ENCODE measurements at places on chromosomes 16 and 17.

DNA sequence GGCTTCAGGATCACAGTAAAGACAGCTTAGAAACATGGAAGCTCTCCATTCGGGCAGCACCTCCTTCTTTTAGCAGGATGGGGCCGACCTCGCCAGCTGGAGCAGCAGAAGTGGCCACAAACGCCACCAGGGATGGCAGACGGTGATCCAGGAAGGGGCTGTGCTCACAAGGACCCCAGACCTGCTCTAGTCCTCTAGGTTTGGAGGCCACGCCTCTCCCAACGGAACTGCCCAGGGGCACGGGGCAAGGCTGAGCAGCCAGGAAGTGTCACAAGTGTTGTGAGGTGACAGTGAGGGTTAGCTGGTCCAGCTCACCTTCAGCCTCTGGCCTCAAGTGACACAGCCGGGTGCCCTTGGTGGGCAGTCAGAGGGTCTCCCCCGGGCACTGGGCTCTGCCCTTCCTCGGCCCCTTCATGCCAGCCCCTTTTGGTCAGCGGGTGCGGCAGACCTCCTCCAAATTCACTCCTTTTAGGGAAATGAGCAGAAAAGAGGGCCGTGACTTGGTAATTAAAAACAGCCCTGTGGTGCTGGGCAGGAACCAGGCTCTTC lies 20.4 kb downstream of the CEP295NL start:
- peak; percentile 88 for DNase-seq

GRCh38 chr17:50238601-50239280 lies 35.5 kb upstream of the TMEM92 start:
- no peak for DNase-seq

DNA sequence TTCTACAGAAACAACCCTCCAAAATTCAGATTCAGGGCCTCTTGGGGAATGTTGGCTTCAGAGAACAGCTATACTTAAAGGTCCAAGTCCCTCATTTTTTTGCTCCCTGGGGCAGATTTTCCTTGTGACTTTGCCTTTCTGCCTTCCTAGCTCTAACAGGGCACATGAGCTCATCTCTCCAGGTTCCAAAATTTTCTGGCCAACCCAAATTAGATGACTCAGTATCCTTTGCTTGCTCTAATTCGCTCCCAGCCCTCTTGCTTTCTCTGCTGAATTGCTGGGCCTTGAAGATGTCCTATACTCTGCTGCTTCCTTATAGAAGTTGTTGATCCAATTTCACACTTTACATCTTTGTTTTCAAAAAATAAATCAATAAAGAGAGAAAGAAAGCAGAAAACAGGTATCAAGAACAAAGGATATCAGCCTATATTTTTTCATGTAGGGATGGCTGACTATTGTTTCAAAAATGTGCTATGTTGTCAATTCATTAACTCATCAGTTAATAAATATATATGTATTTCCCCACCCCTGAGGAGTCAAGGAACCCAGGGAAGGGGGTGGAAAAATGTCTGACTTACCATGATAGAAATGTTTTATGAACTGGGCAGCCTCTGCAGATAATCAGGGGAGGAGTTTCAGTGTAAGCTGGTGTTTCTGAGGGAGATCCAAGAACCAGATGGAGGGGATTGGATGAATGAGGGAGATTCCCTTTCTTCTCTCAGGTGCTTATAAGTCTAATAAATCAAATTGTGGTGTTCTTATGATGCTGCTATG lies 1.0 kb upstream of the KRTAP4-2 start:
- no peak for DNase-seq

GRCh38 chr17:15883617-15884111 lies 61.3 kb upstream of the ADORA2B start:
- no peak for DNase-seq

DNA sequence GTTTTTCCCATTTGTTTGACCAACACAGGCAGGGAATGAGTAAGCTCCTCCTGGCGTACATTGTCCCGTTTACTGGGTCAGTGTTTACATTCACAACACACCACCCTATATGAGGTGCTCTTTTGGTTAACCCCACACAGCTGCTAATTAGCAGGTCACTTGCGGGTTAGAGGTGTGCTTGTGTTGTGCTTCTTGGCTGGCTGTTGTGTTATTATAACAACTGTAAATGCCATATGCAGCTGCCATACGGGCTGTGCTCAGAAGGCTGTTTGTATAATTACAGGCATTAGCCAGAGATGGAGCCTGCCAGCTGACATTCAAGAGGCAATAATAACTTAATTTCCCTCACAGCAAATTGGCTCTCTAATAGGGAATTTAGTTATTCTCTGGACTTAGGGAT lies 205.1 kb upstream of the ELAC2 start:
- DNase-seq, result no peak
